Stimulated activated CD8-positive, alpha-beta memory T cell treated with anti-CD3 and anti-CD28 coated beads, Interleukin-15, amount 100 ng/mL, for 48 hours (primary cell): ENCODE measurements at places on chromosomes 4 and X.

GRCh38 chrX:40434947-40435346 is 145.8 kb upstream of the ATP6AP2 start:
- DNase-seq: no peak

- no peak for DNase-seq
Measured at GRCh38 chr4:47313384-47313783, 150.1 kb downstream of the COMMD8 start.

GRCh38 chr4:120672558-120673147 is 249.9 kb downstream of the PRDM5 start:
- no peak for DNase-seq

GRCh38 chr4:20256381-20256881 is 4.7 kb downstream of the SLIT2 start:
- no peak for DNase-seq

- no peak for DNase-seq
Measured at GRCh38 chr4:9765091-9765490, 16.3 kb upstream of the DRD5 start.

- no peak for DNase-seq
Measured at GRCh38 chrX:47745416-47745815, 86.4 kb upstream of the UXT start.

DNA sequence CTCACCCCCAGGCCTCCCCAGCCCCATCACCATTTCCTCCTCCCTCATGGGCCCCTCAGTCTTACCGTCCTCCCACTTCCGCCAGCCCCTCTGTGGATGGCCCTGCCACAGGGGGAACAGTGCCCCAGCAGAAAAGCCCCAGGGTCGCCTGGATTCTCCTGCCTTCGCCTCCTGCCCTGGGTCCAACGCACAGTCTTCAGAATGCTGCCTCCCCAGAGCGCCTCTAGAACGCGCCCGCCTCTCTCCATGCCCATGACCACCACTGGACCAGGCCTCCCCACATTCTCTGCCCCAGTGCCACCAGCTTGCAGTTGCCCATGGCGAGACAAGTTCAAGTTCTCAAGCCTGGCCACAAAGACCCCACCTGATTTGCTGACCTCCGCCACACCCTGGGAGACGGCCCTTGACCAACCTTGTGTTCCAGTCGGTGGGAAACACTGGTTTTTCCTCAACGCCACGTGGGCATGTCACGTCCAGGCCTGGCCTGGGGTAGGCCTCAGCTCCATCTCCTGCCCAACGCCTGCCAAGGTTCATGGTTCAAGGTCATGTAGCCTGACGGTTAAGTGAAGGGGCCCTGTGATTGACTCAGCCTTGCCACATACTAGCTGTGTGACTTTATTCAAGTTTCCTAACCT is 634 bp upstream of the PLXNB3 start:
- no peak for DNase-seq

GRCh38 chr4:109014593-109015412 is 251.9 kb upstream of the ETNPPL start:
- DNase-seq: no peak
